ENCODE measurements at places on chromosomes 4 and X.

GRCh38 chr4:112312610-112313239 lies 15.6 kb downstream of the ALPK1 start:
- DNase-seq = no peak

DNA sequence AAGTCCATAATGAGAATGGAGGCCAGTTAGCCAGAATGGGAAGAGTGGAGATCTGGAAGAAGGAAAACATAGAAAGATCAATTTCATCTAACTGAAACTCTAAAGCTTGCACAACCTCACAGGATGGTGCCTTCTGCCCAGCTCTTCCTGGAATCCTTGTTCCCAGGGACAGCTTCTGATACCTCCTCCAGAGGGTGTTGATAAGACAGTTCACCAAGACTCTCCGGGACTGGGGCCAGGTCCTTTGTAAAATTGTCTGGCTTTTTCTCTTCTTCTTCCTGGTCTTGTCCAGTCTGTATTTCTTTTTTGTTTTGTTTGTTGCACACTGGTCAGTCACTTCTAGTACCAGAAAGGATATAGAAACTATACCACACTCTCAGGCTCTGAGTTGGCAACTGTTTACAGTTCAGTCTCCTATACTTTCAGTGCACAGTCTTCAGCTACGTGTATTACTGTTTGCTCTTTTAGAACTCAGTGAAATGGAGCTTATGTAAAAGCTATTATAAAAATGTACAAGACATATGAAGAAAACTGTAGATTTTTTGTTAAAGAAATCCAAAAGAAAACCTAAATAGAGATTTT lies 142.8 kb upstream of the RPL34 start:
- no peak for DNase-seq

- DNase-seq = no peak
These were observed 393.8 kb downstream of the INPP4B start for GRCh38 chr4:142452161-142452855.

GRCh38 chrX:95071621-95072020 lies 1397.6 kb downstream of the FAM133A start:
- DNase-seq = no peak

GRCh38 chr4:152334931-152335330 lies 201.0 kb downstream of the FBXW7 start:
- no peak for DNase-seq

- no peak for DNase-seq
These were observed 859.3 kb upstream of the LCORL start for GRCh38 chr4:18880871-18881270.

DNA sequence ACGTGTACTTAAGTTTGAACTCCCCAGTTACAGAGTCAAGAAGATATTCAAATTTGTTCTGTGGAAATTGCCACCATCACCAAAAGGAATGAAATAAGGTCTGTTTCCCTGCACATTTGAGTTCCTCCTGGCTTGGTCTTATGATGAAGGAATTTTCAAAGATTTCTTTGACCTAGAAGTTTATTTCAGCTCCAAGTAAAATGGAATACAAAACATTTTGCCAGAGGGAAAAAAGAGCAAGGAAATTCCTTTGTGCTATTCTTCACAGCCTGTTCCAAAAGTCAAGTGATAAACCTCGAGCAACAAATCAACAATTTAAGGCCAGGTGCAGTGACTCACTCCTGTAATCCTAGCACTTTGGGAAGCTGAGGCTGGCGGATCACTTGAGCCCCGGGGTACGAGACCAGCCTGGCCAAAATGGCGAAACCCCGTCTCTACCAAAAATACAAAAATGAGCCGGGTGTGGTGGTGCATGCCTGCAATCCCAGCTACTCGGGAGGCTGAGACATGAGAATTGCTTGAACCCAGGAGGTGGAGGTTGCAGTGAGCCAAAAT lies 3.4 kb downstream of the NKRF start:
- DNase-seq = no peak
